ENCODE measurements at places on chromosomes 12 and 14.

DNA sequence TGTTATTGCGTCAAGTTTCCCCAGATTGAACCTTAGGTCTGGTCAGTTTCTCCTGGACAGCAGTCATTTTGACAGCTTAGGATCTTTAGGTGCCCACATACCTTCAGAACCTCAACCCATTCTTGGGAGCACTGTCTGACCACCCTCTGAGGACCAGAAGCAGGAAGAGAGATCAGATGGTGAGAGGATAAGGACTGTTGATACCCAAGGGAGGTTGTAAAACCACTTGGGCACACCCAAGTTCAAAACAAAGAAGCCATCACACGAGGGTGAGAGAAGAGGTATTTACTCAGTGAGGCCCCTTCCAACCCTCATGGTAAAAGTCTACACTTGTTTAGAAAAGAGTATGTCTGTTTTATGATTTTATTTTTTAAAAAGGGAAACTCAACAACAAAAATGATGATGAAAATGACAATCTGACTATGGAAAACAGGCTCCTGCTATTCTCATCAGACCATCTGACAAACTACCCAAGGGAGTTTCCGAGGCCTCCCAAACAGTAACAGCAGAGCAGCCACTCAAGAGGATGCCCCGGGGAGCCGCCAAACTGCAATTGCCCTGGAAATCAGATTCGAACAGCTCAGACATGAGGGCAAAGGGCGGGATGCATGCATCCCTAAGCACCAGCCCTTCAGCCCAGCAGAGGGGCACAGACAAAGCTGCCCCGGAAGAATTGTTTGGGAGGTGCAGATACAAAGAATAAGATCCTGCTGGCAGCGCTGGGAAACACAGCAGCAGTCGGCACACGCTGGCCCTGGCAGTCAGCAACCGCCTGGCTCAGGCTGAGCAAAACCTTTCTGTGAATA lies 162.6 kb upstream of the PLEKHG7 start:
- DNase-seq, result no peak

DNA sequence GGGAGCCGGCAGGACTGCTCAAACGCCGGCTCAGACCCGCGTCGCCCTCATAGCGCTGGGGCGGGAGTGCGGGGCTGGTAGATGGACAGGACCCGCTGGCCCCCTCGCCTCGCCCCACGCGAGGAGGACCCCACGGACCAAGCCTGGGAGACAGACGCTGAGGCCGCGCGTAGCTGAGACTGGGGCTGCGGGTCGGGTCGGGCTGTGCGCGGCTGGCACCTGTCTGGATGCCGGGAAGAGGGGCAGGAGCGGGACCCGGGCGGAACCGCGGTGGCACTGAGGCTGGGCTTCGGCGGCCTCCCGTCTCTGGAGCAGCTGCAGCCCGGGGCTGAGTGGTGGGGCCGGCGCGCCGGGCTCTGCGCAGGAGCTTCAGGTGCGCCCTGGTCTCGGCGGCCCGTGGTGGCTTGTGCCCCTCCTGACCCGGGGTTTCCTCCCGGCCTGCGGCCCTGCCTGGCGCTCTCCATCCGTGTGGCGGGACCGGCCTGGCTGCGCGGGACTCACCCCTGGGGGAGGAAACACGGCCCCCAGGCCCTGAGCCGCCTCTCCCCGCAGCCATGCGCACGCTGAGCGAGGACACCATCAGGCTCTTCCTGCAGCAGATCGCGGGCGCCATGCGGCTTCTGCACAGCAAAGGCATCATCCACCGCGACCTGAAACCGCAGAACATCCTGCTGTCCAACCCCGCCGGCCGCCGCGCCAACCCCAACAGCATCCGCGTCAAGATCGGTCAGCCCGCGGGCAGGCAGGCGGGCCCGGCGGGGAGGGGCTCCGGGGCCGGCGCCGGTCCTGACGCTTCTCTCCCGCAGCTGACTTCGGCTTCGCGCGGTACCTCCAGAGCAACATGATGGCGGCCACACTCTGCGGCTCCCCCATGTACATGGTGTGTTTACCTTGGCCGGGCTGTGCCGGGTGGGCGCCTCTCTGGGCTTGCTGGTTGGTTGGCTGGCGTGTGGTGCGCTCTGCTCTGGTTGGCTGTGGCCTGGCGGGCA lies 14.0 kb downstream of the ULK1 start:
- no peak for DNase-seq

GRCh38 chr14:74569806-74570591 lies 42.0 kb downstream of the LTBP2 start:
- DNase-seq, result no peak

- DNase-seq, result no peak
These were observed 323.3 kb upstream of the E2F7 start for GRCh38 chr12:77388445-77389265.

DNA sequence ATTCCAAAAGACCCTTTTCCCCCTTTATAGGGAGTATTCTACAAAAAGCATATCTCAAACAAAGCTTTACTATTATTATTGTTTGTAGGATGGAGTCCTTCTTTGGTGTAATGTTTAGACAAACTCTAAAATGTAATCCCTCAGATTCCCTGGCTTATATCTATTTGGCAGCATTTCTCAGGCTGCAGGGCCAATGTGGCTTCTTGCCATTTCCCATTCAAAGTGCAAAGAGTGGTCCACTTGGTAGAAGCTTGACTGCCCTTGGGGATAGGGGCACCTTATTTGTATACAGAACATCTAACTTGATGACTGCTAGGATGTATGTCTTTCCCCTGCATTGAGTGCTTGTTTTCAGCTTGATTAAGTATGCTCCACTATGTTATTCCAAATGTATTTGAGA lies 242.7 kb downstream of the PRKD1 start:
- DNase-seq, result no peak

DNA sequence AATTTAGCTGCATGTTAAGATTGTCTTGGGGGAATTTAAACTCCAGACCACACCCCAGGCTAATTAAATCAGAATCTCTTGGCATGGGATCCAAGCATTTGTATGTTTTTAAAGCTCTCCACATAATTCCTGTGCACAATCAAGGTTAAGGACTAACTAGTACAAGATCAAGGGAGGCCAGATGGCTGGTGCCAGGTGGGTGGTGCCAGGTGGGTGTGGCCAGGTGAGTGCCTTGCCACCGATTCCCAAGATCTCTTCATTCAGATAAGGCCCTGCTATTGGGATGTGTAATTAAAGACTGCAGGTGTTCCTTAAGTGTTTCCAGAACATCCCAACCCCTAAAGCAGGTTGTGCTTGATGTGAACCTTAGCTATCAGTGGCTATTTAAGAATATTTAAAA lies 75.1 kb downstream of the NRXN3 start:
- no peak for DNase-seq

DNA sequence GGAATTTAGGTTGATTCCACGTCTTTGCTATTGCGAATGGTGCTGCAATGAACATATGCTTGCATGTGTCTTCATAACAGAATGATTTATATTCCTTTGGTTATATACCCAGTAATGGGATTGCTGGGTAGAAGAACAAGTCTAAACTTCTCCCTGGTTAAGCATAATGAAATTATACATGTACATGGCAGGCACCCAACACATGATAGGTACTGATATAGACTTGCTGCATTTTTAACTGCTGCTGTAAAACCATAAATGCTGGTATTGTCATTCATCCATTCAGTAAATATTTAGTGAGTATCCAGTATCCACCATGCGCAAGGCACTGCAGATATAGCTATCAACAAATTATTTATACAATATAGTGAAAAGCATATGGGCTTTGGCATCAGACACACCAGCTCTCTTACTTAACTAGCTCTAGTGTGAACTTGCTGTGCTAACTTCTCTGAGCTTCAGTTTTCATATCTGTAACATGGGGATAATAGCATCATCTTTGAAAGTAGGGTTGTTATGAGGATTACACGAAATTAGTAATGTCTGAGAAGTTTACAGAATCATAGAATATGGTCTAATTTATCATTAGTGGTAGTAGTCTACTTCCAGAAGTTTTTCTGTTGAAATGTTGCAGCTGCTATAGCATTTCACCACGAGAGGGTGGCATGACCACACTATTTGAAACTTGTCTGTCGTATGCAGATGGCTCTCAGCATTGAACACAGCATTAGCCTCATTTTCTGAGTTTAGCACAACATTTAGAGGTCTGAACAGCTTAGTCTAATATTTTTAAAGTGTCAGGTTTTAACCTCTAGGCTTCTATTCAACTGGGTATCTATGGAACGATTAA lies 32.0 kb upstream of the SEL1L start:
- DNase-seq, result no peak

- no peak for DNase-seq
These were observed 212.2 kb downstream of the ZFP36L1 start for GRCh38 chr14:68580671-68581070.

GRCh38 chr12:125586441-125586840 lies 521.2 kb downstream of the AACS start:
- DNase-seq, result no peak

DNA sequence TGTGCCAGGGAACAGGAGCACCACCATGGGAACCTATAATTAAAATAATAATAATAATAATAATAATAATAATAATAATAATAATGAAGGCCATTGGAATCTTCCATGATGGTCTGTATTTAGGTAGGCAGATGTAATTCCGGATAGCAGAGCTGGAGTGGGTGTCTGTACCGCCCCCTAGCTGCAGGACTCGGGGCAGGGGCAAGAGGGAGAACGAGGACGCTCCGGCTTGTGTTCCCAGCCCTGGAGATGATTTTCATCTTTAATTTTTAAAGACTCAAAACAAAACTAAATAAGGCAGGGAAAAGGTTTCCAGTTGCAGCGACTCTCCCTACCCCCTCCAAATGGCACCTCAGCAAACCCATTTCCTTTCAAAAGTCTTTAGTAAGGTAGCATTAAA lies 501.1 kb downstream of the VRK1 start:
- DNase-seq, result no peak

DNA sequence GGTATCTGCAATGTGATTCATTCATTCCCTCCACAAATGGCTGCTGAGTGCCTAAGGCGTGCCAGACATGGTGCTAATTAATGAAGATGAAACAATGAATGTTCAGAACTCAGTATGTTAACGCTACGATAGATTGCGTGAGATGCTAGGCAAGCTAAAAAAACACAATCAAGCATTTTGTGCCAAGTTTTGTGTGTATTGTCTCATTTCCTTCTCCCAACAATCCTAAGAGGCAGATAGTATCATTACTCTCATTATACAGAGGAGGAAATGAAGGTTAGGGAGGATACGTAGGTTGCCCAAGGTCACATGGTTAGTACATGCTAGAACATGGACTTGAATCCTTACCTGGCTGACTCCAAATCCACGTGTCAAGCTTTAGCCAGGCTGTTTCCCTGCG lies 264.4 kb downstream of the EFCAB11 start:
- DNase-seq, result no peak

- no peak for DNase-seq
These were observed 71.3 kb downstream of the CRACR2A start for GRCh38 chr12:3681595-3682061.

DNA sequence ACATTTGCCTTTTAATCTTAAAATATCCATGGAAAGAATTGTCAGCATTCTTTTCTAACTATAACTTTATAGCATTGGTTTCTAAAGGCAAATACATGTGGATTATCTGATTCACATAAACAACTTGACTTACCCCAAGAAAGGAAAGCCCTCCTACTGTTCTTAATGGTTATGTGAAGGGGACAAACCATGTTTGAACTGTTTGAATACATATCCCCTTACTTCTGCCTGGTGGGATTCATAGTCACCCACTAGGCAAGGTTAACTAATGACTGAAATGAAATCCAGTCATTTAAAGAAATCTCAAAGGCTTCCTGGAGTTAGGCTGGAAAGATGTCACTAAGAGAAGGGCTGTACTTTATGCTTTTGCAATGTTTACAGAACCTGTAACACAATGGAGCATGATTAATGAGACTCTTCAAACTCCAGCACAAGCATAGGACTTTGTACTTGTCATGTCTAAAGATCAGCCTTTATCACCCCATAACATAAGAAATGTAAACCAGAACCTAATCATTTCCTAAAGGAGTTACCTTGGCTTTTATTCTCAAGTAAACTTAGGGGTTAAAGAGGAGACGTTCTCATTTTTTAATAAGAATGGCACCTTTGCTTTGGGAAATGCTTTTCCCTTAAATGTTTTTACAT lies 10.2 kb upstream of the FLRT2 start:
- no peak for DNase-seq

DNA sequence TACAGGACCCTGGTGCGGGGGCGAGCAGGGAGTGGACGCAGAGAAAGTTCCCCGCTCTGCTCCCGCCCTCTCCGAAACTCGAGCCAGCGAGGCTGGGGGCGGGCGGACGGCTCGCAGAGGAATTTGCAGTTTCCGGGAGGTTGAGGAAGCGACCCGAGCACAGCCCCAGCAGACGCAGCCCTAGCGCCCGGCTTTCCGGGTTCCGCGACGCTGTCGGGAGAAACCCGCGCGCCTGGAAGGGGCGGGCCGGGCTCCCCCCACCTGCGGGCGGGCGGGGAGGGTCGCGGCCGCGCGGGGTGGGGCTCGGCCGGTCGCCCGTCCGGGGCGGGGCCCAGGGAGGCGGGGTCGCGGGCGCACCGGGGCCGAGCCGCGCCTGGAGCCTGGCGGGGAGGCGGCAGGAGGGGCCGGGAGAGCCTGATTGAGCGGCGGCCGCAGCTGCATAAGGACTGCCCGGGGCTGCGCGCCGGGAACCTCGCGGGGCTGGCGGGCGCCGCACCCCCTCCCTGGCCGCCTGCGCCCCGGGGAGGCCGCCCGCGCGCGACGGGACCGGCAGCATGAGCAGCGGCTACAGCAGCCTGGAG lies at the start of gene RASSF3:
RASSF3 (plus strand) TSS at position 417 of the 581 bp plus-strand sequence; CDS start at position 555, 138 bp downstream.
- DNase-seq, result peak; percentile 34

DNA sequence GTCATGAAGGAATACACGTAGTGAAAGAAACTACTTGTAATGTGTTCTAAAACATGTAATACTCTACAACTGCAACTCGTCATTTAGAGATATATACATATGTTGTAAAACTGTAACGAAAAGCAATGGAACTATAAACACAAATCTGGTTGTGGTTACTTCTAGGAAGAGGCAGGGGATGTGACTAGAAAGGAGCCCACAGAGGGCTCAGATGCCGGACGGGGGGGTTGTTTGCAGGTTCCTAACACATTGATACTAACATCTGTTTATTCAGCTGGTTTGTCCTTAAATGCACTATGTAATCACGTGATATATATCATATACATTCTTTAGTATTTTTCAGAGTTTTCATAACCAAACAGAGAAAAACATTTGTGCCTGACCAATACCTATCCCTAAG lies 16.1 kb upstream of the ANHX start:
- DNase-seq, result no peak

DNA sequence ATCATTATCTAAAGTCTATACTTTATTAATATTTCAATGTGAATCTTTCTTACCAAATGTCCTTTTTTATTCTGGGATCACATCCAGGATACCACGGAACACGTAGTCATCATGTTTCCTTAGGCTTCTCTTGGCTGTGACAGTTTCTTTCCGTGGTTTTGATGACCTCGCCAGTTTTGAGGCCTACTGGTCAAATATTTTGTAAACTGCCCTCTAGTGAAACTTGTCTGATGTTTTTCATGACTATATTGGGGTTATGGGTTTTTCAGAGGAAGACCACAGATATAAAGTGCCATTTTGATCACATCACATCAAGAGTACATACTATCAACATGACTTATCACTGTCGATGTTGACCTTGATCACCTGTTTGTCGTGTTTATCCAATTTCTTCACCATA lies 14.1 kb upstream of the SERPINA6 start:
- DNase-seq, result no peak

DNA sequence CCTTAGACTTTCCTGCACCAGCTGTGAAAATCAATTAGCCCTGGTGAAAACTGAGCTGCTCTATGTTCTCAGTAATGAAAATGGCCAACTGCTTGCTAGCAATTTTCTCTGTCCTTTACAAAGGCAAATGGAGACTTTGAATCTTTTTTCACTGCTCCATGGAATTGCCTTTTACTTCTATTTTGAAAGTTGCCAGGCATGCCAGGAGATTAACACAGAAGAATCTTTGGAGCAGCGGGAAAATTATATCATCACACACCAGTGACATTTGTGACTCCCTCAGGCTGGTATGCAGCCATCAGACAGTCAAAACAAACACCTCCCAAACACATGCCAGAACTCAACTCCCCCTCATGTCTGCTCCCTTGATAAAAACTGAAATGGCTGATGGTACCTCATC lies 872.0 kb upstream of the FLRT2 start:
- no peak for DNase-seq
